ENCODE measurements at places on chromosomes 5 and 9.

DNA sequence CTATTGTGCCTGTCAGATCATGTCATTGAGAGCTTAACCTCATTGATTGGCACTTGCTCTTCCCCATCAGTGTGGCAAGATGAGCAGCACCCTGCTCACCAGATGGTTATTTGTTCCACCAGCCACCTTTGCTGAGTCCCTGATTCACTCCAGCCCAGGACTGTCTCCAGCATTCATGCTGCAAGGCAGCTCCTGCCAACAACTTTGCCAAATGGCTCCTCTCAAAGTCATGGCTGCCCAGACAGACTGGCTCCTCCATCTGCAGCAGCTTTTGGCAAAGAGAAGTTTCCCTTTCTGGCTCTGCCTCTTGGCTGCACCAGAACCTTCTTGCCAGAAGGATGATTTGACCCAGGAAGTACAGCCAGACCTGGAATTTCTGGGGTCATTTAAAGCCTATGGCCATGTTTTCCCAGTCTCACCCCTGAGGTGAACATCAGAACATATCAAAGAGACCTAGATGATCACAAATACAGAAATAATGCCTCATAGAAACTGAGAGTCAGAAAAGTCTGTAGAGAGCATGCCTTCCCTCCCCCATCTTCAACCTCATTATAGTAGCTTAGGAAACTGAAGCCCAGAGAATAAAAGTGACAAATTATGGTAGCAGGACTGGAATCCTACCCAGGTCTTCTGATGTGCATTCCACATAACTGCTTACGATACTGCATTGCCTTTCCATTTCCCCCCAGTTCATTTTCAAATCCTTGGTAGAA lies 10.4 kb downstream of the PPP2R2B start:
- no peak for DNase-seq

DNA sequence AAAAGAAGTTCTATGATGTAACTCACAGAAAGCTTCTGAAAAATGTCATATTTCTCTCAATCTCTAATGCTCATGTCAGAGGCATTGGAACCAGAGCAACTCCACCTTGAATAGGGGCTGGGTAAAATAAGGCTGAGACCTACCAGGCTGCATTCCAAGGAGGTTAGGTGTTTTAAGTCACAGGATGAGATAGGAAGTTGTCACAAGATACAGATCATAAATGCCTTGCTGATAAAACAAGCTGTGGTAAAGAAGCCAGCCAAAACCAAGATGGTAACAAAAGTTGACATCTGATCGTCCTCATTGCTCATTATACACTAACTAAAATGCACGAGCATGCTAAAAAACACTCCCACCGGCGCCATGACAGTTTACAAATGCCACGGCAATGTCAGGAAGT lies 411.1 kb upstream of the GRIA1 start:
- DNase-seq = no peak

- DNase-seq = no peak
Measured at GRCh38 chr5:135223891-135224625, 175.0 kb downstream of the MACROH2A1 start.

DNA sequence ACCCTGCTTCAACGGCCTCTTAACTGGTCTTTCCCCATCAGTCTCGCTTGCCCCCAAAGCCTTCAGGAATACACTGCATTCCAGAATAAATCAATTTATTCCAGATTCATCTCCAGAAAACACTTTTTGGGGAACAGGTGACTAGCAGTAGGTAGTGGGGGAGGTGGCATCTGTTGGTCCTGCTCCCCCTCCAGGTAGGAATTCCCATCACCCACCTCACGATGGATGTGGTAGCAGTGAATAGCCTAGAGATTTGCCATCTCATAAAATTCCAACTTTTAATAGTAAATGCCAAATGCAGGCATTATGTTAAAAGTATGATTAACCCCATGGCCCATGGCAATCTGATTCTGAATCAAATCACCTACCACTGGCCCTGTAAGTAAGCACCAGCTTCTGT lies 142.7 kb downstream of the MED27 start:
- no peak for DNase-seq

DNA sequence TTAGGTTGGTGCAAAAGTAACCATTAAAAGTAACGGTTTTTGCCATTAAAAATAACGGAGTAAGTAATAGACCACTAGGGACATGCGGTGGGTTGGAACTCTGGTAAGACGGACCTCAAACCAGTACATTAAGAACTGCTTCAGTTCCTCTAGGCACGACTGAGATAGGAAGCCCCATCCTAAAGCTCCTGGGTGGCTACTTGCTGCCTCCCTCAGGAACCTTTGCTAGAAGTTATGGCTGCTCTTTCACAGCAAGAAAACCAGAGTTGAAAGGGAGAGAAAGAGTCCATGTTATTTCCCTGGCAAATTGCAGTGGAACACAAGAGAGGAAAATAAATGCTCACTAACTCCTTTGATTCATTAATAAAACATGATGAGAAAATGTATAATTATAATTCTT lies 47.6 kb downstream of the MCTP1 start:
- DNase-seq = no peak

DNA sequence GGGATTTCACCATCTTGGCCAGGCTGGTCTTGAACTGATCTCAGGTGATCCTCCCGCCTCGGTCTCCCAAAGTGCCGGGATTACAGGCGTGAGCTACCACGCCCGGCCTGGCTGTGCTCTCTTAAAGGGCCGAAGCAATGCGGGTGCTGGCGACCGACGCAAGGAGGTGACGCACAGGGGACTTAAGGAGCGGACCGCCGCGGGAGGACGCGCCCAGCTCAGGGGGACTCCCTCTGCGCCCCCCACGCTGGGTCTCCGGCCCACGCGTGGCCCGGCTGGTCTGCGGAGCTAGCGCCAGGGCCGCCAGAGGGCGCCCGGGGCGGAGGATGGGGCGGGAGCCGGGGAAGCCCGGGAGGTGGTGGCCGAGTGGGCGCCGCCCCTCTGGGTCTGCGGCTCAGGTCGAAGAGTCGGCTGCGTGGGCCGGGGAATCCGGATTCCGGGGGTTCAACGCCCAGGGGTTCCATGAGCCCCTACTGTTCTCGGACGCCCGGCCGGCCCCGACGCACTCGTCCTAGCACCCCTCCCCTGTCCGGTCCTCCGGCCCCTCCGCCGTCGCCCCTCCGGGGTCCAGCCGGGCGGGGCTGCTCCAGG lies 502 bp upstream of the CERCAM start:
- DNase-seq = peak; percentile 87

DNA sequence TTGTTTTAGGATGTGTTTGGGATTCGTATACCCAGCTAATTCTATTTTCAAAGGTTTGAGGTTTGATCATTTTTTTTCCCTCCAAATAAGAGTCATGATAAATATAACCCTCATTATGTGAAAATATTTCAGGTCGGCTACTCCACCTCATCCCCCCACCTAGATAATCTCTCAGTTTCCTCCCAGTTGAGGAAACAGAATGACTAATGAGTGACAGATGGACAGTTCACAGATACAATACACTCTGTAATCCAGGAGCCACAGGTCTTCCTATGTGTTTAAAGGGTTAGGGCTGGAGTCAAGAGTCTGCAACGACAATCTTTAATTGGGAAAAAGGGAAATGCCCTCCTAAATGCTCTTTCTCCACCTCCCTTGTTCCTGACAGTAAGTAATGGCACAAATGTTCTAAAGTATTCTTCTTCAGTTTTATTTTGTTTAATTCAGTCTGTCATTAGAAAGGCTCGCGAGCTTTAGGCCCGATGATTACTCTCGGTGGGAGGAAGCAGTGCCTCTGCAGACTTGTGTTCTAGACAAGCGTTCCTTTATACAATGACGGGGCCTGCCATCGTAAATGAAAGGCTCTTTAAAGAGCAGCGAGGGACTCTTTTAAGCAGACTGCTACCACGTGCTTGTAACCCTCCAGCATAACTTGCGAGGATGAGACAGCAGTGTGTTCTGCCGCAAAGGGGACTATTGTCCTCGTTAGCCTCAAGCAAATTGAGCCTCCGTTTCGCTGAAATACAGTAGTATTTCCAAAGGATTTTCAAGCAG lies 69.0 kb downstream of the MEF2C start:
- peak; percentile 27 for DNase-seq

DNA sequence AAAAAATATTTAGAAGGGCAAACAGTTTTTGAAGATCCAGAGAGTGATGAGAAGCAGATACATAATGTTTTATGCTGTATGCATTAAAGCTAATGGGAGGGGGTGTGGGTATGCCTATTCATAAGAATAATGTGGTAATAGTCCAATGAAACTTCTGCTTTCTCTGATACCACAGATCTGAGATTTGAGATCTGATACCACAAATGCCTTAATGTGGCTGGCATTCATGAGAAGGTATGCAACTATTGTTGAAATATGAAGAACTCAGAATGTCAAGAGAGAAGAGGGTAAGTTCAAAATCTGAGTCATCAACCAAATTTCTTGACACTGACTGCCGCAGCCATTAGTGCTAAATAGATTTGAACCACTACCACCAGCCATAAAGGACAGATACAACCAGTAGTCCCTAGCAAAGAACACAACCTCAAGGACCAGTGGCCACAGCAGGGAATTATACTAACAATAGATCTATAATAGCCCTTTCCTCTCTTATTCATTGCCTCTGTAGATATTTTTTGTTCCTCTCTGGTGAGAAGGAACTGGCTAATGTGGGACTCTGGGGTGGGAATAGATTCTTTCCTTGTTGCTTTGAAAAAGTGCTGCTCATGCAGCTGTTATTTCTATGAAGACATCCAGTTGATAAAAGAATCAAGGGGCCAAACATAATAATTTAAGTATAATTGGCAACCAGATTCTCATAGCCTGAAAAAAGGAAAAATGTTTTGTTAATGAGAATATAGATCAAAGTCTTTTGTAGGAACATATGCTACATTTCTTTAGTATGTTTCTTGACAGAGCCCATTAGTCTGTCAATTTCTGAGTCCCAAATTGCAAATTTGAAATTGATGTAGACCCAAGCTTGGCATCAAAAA lies 256.5 kb upstream of the ZNF608 start:
- no peak for DNase-seq

DNA sequence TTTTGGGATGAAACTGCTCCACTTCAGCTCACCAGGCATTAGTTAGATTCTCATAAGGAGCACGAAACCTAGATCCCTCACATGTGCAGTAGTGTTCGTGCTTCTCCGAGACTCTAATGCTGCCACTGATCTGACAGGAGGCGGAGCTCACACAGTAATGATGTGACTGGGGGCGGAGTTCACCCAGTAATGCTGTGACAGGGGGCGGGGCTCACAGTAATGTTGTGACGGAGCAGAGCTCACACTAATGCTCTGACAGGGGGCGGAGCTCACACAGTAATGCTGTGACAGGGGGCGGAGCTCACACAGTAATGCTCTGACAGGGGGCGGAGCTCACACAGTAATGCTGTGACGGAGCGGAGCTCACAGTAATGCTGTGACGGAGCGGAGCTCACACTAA lies 27.1 kb upstream of the LRRC14B start:
- no peak for DNase-seq

DNA sequence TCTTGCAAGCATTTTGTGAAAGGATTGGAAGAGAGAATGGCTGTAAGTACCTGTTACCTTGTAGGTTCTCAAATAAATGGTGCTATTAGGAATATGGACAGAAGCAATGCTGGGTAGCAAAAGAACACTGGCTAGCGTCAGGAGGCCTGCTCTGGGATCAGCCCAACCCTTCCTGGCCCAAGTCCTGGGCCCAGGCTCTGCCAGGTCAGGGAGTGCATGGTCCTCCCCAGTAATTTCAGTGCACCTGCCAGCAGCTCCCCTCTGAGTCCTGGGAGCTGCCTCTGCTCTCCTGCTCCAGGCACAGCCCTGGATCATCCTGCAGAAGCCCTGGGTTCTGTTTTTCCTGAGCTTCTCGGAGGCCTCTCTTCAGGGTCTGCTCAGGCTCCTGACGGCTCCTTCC lies 89.5 kb upstream of the ARAP3 start:
- DNase-seq = no peak

DNA sequence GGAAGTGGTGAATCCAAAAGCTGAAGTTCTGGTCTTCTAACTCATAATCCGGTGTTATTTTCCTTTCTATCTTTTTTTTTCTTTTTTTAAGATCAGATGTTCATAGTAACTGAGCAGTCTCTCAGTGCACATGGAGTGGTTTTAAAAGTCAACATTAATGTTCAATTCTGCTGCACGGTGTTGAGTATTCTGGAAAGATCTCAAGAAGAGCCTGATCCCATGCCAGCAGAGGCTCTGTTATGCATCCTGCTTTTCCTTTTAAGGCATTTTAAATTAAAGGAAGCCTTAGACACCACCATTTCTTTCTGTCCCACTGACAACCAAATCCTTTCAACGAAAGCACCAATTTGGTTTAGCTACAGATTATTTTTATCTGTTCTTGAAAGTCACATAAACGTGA lies 33.4 kb downstream of the SEMA5A start:
- peak; percentile 71 for DNase-seq

DNA sequence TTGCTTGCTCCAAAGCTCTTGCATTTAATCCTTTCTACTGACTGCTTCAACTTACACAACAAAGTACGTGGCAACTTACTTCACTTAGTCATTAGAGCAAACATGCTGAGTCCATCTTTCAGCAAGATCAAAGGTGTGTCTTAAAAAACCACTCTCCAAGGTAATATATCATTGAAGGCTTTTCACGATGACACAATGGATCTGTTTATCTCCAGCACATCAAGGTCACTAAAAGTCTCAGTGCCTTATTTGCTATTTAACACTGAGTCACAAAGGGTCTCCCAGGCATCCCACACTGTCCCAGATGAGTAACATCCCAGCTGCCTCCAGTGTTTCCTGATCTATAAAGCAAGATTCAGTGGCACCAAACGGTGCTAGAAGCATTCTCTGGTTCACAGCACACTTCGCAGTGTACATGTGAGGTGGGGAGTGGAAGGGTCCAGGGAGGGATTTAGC lies 3.7 kb upstream of the CLK4 start:
- no peak for DNase-seq

GRCh38 chr5:54115735-54116403 lies 194.5 kb downstream of the ARL15 start:
- no peak for DNase-seq

GRCh38 chr5:177523711-177524538 lies 7.2 kb upstream of the DDX41 start:
- no peak for DNase-seq

- DNase-seq = no peak
Measured at GRCh38 chr5:36689225-36689624, 82.8 kb downstream of the SLC1A3 start.

DNA sequence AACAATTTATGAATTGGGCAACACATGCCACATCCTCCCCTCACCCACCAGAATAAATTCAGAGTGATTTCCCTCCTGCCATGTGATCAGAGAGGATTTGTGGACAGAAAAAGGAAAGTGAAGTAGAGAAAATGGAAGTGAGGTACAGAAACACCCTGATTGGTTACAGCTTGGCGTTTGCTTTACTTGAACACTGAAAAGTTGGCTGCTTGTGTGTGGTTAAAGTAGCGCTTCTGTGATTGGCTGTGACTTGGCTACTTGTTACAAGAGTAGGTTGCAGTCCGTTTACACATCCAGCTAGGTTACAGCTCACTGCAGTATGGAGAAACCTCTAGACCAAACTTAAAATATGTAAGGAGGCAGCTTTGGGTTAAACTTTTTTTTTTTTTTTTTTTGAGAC lies 205.2 kb upstream of the ZNF608 start:
- no peak for DNase-seq

DNA sequence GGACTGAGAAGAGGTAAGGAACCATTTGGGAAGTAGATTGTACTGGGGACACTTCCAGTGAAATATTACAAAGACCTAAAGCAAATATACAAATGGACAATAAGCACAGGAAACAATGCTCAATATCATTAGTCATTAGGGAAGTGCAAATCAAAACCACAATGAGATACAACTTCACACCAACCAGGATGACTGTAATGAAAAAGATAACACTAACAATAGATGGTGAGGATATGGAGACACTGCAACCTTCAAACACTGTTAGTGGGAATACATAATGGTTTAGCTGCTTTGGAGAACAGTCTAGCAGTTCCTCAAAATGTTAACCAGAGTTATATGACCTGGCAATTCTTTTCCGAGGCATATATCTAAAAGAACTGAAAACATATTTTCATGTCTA lies 149.7 kb downstream of the TRPM3 start:
- no peak for DNase-seq
